ENCODE measurements at places on chromosomes 12 and 14.

- DNase-seq: peak; percentile 71
Measured at GRCh38 chr14:68884031-68885030, 91.5 kb upstream of the ZFP36L1 start.

DNA sequence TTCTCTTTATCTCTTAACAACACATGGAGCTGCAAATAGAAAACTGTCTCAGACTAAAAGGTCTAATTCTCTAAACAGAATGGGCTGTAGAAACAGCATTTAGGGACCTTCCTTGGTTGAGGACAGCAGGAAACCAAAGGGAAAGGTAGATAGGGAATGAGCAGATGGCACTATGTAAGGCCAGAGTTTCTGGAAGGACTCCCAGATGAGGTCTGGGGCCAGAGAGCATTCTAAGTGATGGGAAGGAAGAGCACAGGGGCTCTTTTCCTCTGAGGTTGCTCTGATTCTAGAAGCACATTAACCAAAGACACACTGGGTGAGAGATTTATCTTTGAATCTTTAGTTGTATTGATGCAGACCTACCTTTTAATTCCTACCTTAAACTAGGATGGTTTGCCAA lies 79.4 kb downstream of the TPH2 start:
- no peak for DNase-seq

DNA sequence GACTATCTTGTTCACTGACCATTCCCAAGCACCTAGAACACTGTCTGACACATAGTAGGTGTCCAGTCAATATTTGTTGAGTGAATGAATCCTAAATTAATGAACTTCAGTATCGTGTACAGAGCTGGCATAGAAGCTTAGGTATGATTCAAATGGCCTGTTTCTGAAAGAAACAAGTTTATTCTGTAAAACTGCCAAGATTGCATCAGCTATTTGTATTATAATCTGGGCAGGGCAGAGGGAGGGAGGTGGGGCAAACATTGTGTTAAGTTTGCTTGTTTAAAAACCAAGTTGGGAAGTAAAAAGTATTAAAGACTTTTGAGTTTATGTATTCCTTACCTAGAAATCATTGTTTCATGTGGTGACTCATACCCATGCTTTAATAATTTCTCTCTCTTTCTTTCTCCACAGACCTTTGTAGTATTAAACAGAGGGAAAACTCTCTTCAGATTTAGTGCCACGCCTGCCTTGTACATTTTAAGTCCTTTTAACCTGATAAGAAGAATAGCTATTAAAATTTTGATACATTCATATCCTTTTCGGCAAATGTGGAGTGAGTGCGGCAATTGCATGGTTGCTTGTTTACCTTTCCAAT lies 92.8 kb downstream of the SCN8A start:
- no peak for DNase-seq

DNA sequence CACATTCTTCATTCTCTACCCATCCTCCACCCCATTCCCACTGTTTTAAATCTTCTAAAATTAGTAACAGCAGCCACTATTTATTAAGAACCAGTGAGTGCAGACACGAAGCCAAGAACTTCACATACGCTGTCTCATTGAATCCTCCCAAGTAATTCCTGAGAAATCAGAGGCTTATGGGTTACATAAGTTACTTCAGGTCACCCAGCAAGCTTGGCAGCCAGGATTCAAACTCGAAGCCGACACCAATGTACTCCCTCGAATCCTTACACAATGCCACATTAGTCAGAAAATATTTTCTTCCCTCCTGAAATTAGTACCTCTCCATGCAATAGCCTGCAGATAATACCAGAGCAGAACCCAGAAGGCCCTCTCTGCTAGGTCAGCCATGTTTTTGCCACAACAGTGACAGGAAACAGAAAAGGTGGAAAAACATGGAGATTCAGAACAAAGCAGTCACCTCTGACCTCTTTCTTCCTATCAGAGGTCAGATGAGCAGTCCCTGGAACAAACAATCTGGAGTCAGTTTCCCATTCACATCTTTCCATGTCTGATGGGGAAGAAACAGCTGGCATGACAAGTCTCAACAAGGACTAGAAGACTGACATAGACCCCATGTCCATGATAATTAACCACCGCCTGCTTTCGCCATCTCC lies 16.4 kb downstream of the NID2 start:
- DNase-seq: no peak

DNA sequence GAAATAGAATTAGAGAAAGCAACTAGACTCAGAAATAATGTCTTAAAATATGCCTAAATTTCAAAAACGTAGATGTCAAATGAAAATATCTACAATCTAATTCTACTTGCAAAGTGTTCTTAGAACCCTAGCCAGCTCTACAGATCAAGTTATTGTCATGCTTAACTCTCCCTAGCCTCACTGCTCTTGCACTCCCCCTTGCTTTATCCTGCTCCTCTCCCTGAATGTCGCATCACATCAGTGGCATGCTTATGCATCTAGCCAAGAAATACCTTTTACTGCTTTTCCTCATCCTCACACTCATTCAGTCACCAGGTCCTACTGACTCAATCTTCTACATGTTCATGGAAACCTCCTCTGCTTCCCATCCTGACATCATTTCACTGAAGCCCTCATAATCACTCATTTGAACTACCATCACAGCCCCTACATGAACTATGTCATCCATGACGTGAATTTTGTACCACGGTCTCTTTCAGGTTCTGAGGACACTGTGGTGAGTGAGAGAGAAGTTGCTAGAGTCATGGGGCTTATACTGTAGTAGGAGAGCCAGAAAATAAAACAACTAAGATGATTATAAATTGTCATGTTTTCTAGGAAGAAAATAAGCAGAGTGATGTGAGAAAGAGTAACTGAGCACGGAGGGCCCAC lies 22.6 kb upstream of the CRACR2A start:
- DNase-seq: no peak
